Stimulated activated naive CD4-positive, alpha-beta T cell (primary cell): ENCODE measurements at places on chromosomes 7 and 10.

- no peak for DNase-seq
These were observed 84.7 kb downstream of the AUTS2 start for GRCh38 chr7:69683002-69683401.

GRCh38 chr10:133032976-133033741, 54.6 kb upstream of the ADGRA1 start:
- no peak for DNase-seq

- DNase-seq = no peak
These were observed 33.9 kb downstream of the EN2 start for GRCh38 chr7:155491812-155492211.

DNA sequence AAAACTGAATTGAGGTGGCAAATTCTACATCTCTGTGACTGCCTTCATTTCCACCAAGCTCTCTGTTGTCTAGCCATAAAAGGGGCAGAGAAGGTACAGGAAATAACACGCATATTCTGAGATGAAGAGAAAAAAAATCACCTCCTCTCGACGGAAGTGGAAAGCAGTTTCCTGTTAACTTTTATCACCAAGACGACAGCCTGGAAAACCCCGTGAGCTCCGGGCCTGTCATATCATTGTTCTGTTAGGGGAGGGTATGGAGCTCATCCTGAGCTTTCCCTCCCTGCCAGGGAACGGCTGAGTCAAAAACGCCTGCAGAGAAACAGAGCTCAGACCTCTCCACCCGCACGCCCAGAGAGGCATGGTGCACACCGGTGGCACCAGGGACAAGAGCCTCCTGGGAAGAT, 200.3 kb downstream of the PRPF18 start:
- peak; percentile 79 for DNase-seq

GRCh38 chr7:43586251-43586900, 3.5 kb downstream of the STK17A start:
- DNase-seq = peak; percentile 32

- no peak for DNase-seq
These were observed 39.7 kb downstream of the HIPK2 start for GRCh38 chr7:139738101-139738489.

- DNase-seq = no peak
These were observed 356.8 kb downstream of the PLXDC2 start for GRCh38 chr10:20173046-20173445.

DNA sequence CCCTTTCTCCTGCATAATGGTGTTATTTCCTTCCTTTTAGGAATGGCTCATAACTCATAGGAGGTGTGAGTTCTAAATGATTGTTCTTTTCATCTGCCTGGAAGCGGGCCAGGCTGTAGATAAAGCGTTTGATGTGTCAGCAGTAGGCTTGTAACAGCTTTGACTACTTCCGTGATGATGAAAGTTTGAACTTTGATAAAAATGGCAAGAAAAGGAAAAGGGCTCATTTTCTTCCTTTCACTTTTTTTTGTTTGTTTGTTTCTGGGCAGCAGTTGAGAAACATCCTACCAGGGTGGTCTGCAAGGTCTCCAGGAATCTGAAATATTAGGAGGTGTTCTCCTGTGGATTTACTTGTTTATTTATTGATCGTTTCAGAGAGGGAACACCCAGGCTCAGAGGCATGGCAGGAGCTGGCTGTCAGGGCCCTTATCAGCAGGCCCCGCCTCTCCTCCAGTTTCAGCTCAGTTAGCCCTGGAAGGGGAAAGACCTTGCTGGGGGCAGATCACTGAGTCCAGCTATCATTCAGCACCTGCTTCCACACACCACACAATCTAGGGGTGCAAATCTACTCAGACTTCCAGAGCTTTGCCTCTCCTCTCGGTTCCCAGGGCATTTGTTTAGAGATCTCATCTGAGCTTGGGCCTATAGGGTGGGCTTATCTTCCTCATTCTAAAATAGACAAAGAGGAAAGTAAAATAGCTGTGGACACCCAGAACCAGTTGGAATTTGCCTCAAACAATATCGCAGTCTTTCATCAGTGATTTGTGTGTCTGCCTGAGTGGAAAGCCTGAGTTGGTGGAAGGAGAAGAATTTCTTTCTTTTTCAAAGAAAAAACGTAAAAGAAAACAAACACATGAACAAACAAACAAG, 130.9 kb downstream of the BMPER start:
- no peak for DNase-seq
